ENCODE measurements at places on chromosomes 5 and 9.

DNA sequence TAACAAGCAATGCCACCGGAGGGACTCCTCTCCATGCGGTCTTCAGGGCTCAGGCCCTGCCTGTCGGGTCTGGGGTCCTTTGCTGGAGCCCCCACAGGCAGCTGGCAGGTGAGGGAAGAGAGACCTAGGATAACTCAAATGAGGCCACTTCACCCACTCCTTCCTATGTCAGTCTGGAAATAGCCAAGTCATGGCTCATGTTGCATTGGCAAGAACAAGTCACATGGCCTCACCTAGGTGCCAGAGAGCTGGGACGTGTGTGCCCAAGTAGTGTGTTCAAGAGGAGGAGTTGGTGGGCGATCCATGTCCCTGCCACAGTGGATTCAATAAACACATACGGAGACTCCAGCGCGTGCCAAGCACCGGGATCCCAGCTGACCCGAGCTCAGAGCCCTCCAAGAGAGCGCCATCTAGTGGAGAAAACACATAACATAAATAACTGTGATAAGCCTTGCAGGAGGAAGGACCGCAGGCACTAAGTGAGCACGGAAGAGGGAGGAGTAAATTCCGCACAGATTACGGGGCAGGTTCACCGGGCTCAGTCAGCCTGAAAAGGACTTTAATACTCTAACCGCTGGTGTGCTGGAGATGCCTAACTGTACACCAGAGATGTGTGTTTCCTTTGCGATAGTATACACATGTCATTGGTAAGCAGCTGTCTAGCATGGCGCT, 580.8 kb downstream of the CCDC171 start:
- DNase-seq, result no peak

DNA sequence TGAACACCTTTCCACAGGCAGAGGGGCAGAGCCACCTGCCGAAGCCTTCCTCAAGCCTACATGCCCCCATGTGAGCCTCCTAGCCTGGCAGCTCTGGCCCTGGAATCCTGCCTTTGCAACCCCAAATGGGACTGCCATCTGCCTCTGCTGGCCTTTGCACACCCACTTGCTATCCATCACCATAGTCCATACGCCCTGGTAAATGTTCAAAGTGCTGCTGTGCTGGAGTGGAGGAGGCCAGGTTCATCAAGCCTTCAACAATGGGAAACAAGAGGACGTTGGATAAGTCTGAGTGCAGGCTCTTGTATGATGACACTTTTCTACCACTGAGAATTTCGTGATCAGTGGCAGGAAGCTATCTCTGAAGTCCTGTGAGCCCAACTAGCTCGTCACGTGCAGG, 159.8 kb downstream of the MED10 start:
- DNase-seq, result no peak

GRCh38 chr5:119016125-119016774, 27.9 kb upstream of the DTWD2 start:
- no peak for DNase-seq

- no peak for DNase-seq
Measured at GRCh38 chr9:18824095-18824666, 208.8 kb downstream of the SAXO1 start.

DNA sequence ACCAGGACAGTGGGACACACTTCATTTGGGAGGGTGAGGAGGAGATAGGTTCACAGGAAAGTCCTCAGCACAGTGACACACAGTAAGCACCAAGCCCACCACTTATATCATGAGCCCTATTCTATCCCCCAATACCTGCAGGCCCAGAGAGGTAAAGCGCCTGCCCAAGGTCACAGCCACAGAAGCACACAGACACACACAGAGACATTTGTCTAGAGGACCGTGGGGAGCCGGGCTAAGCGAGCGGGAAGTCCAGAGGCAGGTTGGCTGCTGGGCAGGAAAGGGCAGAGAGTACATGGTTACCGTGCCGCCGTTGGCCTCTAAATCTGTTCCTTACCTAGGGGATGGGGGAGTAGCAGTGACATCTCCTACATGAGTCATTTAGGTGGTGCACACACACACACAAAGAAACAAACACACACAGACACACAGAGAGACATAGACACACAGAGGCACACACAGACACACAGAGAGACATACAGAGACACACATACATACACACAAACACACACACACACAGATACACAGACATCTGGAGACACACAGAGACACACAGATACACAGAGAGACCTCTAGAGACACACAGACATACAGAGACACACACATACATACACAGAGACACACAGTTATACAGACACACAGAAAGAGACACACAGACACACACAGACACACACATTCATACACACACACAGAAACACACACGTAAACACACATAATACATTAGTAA, 15.9 kb upstream of the DUSP1 start:
- DNase-seq, result no peak

DNA sequence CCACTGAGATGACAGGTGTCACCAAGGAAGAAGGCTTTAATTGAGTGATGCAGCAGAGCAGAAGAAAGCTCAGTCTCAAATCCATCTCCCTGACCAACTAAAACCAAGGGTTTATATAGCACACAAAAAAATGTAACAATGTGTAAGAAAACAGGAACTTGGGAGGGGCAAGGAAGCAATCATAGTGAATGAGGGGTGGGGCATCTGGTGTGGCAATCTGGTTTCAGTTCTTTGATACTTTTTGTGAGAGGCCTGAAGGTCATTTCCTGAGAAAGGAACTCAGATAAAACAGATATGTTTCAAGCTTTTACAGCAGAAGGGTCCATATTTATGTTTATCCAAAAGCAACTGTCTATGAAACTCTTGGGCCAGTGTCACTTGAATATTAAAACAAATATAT, 19.7 kb downstream of the CD180 start:
- DNase-seq, result no peak

DNA sequence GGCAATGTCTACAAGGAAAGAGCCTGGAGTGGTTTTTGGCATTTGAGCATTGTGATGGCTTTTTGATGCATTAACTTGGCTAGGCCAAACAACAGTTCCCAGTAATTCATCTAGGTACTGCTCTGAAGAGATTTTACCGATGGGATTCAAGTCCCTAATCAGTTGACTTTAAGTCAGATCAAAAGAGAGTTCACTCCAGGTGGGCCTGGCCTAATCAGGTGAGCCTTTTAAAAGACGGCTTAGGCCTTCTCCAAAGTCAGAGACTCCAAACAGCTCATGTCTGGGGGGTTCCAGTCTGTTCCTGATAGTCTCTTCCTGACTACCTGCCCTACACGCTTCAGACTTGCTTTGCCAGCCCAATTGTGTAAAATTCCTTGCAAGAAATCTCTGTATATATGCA, 53.7 kb downstream of the RIGI start:
- DNase-seq, result no peak

DNA sequence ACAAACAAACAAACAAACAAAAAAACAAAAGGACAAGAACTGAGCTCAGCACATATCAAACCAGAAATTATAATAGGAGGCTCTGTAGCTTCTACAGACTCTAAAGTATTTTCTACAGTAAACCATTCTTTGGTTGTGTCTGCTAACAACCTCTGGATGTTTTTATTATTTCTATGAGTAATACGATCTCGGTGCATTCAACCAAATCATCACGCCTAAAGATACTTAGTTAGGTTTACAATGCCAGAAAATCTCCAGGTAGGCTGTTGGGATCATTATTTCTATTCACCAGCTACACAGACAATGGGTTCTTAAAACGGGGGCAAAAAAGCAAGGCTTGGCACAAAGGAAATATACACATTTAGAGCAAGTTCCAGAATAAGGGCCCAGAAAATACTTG, 41.6 kb upstream of the ALDOB start:
- DNase-seq, result no peak

DNA sequence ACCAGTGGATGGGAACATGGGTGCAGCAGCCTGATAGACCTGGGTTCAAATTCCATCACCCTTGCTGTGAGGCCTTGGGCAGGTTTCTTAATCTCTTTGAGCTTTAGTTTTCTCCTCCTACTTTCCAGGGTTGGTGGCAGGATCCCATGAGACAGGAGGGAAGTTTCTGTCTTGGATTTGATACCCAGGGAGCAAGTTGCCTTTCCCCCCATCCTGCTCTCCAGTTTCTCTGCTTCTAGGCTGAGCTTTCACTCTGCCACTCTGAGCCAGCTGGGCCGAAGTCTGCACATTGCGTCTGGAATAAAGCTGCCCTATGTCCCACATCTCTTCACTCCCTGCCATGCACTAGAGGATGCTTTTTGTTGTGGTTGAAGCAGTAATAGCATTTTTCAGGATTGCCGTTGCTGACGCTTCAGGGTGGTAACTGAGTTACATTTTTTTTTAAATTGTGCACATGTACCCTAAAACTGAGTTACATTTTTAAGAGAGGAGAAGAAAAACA, 40.5 kb upstream of the ANGPTL2 start:
- DNase-seq, result no peak

Measured in CD4-positive, alpha-beta T cell treated with Interleukin-6 at 100 ng/mL for 8 hours (primary cell).